Neural cell (in vitro differentiated cells): ENCODE measurements at places on chromosomes 7 and 10. TPM values are rescaled to one million over a fixed set of nuclear protein-coding genes. Genes with fewer than 3 reads are reported as not detected.

The PIP gene
- polyA plus RNA-seq: not detected in 2 replicates

The RHOBTB1 gene
- polyA plus RNA-seq: 8.0 and 10.5 TPM in 2 replicates

The EBLN1 gene
- not detected in 2 replicates for polyA plus RNA-seq

The SORCS3 gene
- 9.8 and 14.4 TPM in 2 replicates for polyA plus RNA-seq

The SCRN1 gene
- polyA plus RNA-seq: 130 TPM in 2 replicates

The TMEM273 gene
- polyA plus RNA-seq: not detected in 2 replicates

The LRRD1 gene
- polyA plus RNA-seq: 2.6 and 2.7 TPM in 2 replicates

The IFIT1B gene
- polyA plus RNA-seq: not detected in 2 replicates

The SPDYE16 gene
- polyA plus RNA-seq: 0.81 and 1.2 TPM in 2 replicates

The PLAC9 gene
- not detected in 2 replicates for polyA plus RNA-seq

The HOXA4 gene
- not detected in 2 replicates for polyA plus RNA-seq

The ZNF853 gene
- 8.7 and 12.9 TPM in 2 replicates for polyA plus RNA-seq

The MEOX2 gene
- polyA plus RNA-seq: not detected in 2 replicates

The GLCCI1 gene
- 37.2 and 38.4 TPM in 2 replicates for polyA plus RNA-seq

The CYP26A1 gene
- 0.64 and 0.77 TPM in 2 replicates for polyA plus RNA-seq

The AMPH gene
- polyA plus RNA-seq: 33.7 and 34.7 TPM in 2 replicates

The GRID2IP gene
- 0.32 TPM in 1 of 2 replicates, not detected in the other for polyA plus RNA-seq

The INPP5F gene
- 103 and 114 TPM in 2 replicates for polyA plus RNA-seq

The CDHR3 gene
- polyA plus RNA-seq: 1.6 and 2.9 TPM in 2 replicates

The TLX1 gene
- polyA plus RNA-seq: not detected in 2 replicates

The RGR gene
- not detected in 2 replicates for polyA plus RNA-seq

The HOXA13 gene
- polyA plus RNA-seq: not detected in 2 replicates

The HYCC1 gene
- 12.3 and 12.9 TPM in 2 replicates for polyA plus RNA-seq

The OR13A1 gene
- 0.11 and 0.32 TPM in 2 replicates for polyA plus RNA-seq

The CRTAC1 gene
- 0.44 and 1.1 TPM in 2 replicates for polyA plus RNA-seq

The LRWD1 gene
- 85.5 and 108 TPM in 2 replicates for polyA plus RNA-seq

The CUZD1 gene
- polyA plus RNA-seq: not detected in 2 replicates

The JCAD gene
- 1.5 and 2.3 TPM in 2 replicates for polyA plus RNA-seq

The HGF gene
- polyA plus RNA-seq: not detected in 2 replicates

The GPR26 gene
- polyA plus RNA-seq: 8.0 and 8.1 TPM in 2 replicates

The WIPF3 gene
- polyA plus RNA-seq: 3.8 and 4.6 TPM in 2 replicates
